NCI-H69 (cell line): ENCODE measurements at places on chromosomes 11 and 22.

GRCh38 chr11:66752148-66752547 is 23.1 kb upstream of the SPTBN2 start:
- no peak for DNase-seq

DNA sequence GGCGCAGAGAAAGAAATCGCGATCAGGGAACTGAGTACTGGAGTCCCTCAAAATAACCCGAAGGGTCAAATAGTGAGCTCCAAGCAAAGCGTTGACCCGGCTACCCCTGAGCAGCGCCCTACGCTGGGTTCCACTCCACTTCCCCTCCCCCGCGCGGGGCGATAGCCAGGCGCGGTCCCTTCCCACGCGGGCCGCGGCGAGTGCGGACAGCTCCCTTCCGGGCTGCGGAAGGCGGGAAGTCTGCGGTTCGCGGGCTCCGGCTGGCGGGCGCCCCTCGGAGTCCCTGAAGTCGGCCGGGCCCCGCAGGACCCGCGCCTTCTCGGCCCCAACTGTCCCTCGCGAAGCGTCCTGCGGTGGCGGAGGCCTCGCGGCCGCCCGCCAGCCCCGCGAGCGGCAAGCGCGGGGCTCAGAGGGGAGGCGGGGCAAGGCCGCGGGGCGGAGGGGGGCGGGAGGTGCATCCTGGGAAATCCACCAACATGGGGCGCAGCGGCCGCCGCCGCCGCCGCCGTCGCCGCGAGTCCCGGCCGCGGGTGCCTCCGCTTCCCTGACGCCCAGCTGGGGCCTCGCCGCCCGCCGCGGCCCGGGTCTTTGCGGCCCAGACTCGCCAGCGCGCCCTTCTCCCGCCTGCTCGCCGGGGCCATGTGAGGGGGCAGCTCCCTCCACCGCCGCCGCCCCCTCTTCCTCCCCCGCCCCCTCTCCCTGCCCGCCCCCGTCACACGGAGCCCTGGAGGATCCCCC is at the start of gene QSER1:
TSS of gene QSER1 (plus strand) at position 457 of the 738 bp plus-strand sequence. CDS start 315 bp downstream, outside the sequence.
- DNase-seq: peak; percentile 96

GRCh38 chr11:66332371-66333219 is 3.6 kb downstream of the RIN1 start:
- no peak for DNase-seq

DNA sequence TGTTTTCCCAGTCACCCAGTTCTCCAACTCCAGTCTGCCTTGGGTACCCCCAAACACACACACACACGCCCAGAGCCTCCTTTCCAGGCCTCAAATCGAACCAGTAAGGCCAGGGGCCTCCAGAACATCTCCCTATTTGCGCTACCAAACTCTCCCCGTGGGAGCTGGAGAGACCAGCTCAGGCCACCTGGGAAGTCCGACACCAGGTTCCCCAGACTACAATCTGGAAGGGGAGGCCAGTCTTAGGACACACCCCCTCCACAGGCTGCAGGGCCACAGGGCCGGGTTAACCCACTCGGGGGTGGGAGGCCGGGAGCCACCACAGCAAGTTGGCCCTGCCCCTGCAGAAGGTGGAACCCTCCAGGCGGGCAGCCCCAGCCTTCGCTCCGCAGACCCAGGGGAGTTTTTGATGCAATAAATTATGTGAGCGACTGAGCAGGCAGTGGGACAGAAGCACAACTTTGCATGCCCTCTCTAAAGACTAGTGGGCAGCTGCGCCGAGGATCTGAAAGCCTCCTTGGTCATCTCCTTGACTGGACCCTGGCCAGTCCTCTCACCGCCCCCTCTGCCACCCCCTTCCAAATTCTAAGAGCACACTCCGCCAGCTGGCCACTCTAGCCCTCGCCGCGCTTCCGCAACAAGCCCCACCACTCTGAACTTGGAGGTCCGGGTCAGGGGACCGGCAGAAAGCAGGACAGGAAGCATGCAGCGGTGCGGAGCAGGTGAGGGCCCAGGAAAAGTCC is 2.8 kb downstream of the IGF2 start:
- DNase-seq: no peak

DNA sequence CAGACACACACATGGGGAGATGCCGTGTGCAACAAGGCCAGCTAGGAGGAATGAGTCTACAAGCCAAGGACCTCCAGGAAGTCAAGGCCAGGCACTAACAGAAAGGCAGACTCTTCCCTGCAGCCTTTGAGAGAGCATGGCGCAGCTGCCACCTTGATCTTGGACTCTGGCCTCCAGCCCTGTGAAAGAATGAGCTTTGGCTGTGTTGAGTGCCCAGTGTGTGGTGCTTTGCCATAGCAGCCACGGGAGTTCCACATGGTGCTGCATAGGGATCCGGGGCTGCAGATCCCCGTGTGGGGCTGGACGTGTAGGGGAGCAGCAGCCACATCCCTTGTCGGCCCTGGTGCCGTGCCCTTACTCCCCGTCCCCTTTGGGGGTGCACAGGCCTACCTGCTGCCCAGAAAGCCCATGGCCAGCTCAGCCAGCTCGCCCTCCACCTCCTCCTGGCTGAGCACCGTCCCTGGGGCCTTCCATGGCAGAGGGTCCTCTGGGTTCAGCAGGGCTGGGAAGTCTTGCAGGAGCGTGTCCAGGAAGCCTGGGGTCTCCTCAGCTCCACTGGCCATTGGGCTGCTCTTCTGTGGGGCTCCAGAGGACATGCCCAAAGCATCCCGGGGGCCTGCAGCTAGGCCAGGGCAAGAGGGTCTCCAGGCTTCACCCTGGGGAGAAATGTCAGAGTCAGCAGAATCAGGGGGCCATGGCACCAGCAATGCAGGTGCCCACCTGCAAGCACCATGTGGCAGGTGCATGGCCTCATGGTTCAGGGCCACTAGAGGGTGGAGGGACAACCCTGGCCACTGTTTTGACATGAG is 7.0 kb downstream of the PPM1F start:
- no peak for DNase-seq

DNA sequence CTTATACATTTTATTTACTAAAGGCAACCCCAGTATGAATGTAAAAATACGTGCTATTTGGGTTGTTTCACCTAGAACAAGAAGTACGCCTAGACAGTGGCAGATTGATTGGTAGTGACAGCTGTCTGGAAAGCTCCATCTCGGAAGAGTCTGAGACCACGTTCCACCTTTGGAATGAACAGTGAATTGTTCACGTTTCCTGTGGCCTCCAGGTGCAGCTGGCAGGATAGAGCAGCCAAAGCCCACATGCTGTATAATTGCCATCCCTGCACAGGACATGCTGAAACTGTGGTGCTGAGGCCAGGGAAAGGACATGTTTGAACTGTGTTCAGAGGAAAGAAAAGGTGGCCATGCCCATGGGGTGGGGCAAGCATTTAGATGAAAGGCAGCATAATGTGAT is 218.7 kb upstream of the MTNR1B start:
- peak; percentile 90 for DNase-seq

DNA sequence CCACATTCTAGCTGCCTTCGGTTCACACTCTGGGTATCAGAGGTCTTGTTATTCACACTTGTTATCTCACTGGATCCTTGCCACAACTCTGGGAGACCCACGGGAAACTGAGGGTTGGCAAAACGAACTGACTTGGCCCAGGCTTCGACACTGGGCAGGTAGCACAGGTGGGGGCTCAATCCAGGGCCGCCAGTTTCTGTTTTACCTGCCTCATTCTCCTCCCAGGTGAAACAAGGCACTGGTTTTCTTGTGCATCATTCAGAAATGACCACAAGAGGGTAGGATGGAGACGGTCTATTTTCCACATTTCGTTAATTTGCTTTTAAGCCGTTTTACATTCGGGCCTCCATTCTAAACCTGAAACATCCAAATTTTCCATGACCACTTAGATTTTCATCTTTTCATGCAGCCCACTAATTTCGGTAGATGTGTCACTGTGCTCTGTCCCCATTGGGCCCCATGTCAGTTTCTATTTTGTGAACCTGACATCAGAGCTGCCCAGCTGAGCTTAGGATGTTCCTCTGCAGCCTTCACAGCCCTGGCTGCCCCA is 108.1 kb downstream of the KIAA1671 start:
- no peak for DNase-seq

DNA sequence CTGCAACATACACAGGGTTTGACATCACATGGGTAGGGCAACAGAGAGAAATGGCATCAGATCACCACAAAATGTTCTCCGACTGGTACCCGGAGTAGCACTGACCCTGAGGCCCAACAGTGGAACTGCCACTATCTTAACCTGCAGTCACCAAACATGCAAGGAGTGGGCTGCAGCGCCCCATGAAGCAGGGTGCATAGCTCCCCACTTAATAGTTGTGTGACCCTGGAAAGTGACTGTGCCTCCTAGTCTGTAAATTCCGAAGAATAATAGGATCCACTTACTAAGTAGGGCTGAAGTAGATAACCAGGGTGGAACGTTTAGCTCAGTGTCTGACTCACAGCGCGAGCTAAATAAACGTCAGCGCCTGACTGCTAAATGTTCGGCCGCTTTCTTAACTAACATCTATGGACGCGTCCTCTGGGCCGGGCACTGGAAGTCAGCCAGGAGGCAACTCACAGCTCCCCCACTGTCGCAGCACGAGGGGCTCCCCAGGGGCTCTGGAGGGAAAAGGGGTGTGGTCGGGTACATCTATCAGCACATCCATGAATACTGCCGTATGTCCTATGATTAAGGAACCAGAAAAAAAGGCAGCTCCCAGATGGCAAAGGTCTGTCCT is 777 bp downstream of the LTO1 start:
- DNase-seq: peak; percentile 66

DNA sequence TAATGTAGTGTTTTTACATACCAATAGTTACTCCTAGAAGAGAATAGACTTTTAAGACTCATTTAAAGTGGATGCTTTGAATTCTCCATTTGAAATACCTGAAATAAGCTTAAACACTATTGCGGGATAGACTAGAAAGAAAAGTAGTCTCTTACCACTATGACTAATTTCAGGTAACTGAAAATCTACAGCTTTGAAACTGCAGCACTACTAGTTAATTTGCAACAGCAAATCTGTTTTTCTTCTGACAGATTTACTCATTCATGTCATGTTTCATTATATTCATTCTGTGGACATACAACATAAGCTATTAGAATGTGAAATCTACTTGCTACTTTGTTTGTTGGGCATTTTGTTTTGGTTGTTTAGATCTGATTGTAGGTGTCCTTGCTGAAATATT is 153.6 kb downstream of the MAML2 start:
- DNase-seq: no peak

DNA sequence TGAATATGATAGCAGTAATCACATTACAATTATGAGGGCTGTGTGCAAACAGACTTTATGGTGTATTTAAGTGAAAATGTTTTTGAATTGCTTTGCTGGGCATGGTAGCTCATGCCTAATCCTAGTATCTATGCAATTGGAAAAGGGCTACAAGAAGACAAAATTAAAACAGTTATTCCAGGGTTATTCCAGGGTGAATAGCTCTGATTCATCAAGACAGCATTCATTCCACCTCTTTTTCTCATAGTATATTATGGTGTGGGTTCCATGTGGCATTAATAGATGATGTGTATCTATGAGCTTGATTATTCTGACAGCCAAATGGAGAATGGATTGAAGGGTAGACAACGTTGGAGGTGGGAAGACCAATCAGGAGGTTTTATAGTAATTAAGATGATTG is 12.1 kb upstream of the SIDT2 start:
- DNase-seq: no peak

DNA sequence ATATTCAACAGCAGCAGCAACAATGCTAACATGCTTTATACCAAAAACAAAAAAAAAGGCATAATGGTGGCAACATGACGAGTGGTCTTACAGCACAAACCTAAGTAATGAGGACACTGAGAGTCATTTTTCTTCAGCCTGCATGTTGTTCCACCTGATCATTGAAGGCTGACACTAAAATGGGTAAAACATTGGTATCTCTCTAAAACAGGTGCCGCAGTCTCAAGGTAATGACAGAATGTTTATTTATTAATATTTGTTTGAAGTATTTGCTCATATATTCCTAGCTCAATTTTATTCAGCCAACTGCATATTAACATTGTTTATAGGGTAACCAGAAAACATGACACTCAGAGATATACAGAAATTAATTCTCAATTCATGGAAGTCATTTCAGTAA is 8.3 kb upstream of the DEUP1 start:
- DNase-seq: no peak

DNA sequence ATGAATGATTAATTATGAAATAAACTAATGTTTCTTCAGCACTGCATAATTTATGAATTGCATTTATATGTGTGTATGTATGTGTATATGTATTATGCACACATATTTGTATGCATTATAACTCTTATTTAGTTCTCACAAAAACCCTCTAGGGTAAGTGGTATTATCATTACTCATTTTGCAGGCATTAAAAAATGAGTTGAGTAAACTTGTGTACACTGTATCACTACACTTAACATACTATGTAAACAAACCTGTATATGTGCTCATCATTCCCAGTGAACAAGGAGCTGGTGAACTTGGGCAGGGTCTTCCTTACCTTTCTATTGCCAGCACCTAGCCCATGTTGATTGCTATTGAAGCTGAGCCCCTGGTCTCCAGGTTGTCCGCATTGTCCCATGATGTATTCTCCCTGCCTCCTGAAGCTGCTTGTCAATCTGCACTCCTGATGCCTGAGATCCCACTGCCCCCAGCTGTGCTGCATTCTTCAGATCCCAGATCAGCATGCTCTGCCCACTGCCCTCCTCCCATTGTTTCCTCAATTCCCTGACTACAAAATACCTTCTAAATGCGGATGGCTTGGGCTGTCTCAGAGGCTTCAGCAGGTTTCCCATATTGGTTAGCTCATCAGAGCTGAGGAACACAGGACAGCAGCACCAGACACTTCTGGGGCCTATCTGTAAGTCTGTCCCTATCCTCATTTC is 267.9 kb upstream of the SESN3 start:
- peak; percentile 68 for DNase-seq

GRCh38 chr11:2518983-2519340 is 74.2 kb downstream of the KCNQ1 start:
- DNase-seq: no peak

DNA sequence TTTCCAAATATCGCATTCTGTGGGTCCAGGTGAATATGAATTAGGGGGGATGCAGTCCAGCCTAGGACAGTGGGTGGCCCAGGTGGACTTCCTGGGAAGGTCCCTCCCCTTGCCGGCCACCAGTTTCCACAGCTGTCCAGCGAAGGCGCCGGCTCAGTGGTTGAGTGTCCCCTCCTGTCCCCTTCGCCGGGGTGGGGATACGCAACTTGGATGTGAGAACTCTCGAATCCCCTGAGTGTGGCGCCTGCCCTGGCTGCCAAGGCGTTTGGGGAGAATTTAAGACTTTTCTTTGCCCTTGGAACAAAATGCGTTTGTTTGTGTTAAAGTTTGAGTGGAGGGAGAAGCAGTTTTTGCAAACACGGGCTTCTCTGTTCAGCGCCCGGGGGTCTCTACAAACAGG is 123.7 kb downstream of the KCNQ1OT1 start:
- DNase-seq: no peak

- DNase-seq: no peak
These were observed 9.2 kb upstream of the KCNE3 start for GRCh38 chr11:74476536-74476935.

DNA sequence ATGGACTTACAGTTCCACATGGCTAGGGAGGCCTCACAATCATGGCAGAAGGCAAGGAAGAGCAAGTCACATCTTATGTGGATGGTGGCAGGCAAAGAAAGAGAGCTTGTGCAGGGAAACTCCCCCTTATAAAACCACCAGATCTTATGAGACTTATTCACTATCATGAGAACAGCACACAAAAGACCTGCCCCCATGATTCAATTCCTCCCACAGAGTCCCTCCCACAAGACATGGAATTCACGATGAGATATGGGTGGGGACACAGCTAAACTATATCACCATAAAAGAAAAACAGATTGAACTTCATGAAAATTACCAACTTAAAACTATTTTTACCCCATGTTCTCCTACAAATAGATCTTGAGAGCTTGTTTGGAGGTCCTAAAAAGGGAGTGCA is 19.6 kb downstream of the ENTHD1 start:
- DNase-seq: no peak
